ENCODE measurements at places on chromosomes 6 and 20.

DNA sequence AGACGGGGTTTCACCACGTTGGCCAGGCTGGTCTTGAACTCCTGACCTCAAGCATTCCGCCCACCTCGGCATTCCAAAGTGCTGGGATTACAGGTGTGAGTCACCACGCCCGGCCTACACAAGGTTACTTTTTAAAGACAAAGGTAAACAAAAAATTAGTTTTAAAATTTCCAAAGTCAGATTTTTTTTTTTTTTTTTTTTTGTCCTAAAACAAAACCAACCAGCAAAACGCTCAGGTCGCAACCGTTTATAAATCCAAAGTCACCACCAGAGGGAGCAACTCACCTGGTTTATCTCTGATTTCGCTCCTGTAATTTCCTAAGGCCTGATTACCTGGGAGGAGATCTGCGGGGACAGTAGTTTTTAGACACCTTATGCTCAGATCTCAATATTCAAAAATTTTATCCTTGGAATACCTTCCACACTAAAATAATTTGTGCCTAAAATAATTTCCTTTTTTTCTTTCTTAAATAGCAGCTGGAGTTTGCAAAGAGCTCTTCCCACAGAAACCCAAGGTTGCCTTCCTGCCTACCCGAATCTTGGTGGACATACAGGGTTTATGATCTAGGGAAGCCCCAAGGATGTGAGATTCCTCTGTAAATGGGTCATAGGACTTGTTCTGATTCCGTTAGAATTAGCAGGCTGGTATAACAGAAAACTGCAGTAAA lies 19.8 kb upstream of the TREM1 start:
- DNase-seq: peak; percentile 41

DNA sequence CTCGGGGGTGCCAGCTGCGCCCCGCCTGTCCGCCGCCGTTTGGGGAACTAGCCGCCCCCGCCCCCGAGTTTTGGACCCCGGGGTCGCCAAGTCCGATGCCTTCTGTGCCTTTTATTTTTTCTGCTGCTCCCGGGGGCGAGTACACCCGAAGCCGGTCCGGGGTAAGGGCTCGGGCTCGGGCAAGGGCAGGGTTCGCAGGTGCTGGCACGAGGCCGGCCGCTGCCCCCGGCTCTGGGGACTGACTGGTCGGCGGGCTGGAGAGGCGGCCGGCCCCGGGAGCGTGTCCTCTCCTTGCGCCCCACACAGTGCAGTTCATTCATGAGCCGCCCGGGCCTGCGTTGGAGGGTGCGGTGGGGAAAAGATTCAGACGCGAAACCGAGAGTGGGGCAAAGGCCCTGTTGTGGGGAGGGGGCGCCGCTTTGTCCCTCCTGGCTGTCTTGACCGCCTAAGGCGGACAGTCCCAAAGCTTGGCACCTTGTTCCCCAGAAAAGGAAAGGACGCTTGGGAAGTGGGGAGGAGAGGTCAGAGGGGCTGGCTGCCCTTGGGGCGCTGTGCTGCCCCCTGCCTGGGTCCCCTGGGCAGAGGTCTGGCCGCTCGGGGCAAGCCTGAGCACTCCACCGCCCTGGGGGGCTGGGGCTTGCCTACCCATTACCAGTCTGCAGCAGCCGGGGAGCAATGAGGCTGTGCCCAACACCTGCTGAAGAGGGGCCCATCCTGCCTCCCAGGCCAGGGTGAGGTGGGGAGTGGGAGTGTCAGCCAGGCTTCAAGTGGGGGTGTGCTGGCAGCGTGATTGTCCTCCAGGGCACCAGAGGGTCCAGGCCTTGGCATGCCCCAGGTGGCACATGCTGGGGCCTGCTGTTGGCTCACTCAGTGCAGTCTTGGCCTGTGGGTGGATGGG lies 915 bp downstream of the TMEM63B start:
- no peak for DNase-seq

GRCh38 chr6:13573669-13574110 lies 711 bp upstream of the SIRT5 start:
- DNase-seq: peak; percentile 5

DNA sequence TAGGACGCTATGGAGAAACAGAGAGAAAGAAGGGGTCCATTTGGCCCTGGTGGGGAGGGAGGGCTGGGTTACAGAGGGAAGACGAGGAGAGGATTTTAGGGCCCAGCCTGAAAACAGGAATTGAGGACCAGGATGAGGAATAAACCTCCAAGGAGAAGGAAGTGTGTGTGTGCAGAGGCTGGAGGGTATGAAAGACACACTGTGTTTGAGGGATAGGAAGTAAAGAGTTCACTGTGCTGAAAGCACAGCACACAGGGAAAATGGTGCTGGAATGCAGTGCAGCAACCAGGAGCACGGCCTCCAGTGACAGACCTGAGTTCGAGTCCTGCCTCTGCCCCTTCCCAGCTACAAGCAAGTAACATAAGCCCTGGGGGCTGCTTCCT lies 7.8 kb downstream of the MBOAT1 start:
- no peak for DNase-seq

DNA sequence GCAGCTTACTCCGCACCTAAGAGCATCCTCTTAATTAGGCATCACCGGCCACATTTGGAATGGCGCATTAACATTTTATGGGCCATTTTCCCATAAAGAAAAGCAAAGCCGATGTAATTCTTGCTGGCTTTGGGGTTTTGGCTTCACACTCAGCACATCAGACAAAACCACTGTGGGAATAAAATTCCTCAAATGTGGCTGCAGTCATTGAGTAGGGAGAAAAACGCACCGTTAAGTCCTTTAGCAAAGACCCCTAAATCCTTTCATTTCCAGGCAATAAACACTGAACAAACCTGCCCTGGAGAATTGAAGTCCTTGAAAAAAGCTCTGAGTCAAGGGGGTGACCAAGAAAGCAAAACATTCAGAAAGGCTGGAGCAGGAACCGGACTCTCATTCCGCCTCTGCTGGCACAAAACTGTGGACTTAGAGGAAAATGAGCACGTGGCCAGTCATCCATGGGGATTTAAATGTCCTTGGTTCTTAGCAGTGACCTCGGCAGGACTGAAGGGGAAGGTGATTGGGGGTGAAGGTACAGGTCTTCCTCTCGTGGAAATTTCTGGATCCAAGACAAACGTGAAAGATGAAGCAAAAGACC lies 102.9 kb downstream of the CDH4 start:
- DNase-seq: no peak

- no peak for DNase-seq
These were observed 754.6 kb downstream of the KIF16B start for GRCh38 chr20:15818651-15819071.

DNA sequence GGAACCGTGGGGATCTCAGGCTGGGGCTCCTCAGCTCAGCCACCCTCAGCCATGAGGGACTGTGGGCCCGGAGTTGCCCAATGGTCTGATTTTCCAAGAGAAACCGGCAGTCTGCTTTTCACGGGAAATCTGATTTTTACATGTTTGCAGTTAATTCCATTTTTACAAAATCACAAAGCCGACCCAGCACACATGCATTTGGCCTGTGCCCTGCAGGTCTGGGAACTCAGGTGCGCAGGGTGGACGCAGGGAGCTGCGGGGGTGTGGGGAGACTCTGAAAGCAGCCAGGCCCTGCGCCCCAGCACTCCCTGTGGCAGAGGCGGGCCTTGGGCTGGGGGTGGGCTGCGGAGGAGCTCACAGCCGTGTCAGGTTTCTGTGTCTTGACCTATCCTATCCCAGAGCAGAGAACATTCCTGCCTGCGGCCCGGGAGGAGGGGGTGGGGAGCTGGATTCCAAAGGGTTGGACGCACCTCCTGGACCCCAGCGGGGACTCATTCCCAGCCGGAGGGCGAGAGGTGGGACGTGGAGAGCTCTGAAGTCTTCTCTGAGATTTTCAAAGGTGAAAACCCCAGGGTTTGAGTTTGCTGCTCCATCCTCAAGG lies 60.6 kb downstream of the ADNP start:
- DNase-seq: no peak

- peak; percentile 71 for DNase-seq
These were observed 88.0 kb downstream of the FAM217A start for GRCh38 chr6:3990692-3991491.

GRCh38 chr6:36699348-36699747 lies 1.7 kb downstream of the RAB44 start:
- DNase-seq: no peak

DNA sequence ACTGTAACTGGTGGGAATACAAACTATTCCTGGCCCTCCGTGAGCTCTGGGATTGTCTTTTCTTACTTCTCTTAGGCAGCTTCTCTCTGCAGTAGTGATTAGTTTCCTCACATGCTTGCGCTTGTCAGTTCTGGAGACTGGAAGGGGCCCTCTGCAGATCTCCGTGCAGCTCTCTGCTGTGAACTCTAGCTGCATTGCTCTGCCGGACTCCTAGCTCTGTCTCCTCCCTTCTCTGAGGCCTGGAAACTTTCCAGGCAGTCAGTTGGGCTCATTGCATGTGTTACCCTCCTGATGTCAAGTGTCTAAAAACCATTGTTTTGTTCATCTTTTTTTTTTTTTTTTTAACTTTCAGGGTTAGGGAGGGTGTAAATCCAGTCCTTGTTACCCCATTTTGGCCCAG lies 102.3 kb downstream of the CTNNBL1 start:
- no peak for DNase-seq

- DNase-seq: no peak
These were observed 1.3 kb upstream of the RBBP8NL start for GRCh38 chr20:62428396-62429295.

DNA sequence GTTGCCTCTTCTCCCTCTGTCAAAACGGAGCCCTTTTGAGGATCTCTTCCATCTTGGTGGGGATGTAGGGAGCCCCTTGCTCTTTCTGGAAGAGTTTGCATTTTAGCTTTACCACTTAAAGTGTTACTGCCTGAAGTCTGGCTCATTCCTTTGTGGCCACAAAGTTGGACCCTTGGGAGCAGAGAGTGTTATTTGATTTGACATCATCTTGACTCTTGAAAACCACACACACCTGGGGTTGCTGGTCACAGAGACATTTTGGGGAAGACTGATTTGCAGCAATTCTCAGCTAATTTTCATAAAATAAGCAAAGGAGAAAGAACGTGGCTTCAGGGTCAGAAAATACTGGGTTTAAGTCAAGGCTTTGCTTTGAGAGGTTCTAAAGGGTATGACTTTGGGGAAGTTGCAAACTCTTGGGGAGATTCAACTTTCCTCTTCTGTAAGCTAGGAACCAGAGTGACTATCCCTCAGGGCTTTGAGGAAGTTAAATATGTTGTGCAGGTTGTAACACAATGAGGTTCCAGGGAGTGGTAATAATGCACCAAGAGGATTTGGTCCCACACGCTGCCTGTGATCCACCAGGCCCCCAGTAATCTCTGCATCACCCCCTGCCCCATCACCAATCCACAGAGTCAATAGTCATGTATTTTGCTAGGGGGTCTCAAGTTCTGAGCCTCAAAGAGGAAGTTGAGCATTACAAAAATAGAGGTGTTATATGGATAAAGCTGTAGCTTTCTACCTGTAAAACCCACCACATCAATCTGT lies 141.6 kb upstream of the SLC24A3 start:
- DNase-seq: no peak

DNA sequence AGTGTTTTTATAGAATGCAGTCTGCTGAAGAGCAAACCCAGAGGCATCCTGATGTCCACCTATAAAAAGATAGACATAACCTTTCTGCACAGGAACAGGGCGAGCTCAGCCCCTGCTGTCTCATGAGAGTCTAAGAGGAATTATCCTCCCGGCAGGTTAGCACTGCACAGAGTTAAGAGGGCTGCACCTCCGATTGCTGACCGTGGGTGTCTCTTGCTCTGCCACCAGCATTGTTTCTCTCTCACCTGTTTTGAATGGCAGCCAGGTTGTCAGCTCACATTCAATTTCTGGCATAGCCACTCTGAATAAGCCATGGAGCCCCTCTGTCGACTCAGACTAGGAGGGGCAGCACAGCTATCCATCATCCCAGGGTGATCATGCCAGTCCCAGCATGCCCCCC lies 211.2 kb downstream of the PHACTR1 start:
- DNase-seq: no peak

DNA sequence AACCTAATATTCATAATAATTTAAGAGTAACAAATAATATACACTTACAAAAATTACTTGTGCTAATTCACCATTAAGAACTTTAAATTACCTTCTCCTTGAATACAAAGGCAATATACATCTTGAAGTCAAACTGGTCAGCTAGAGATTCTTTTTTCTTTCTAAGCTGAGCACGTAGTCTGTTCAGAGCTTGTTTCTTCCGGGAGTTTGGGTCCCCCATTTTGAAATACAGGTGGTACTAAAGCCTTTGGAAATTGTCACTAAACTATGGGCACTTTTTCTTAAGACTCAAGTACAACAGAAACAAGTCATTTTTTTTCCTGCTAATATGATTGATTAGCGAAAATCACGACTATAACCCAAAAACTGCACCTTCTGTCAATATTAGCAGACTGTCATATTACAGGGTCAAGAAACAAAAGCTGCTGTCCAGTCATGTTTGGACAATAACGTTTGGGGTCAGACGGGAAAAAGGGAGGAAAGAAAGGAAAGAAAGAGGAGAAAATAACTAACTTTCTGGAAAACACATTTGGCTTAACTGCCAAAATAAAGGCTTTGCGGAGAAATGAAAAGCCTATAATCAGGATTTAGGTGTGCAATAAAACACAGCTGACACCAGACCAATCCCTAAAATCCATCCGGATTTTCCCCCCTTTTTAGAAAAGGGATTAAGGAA lies 367 bp downstream of the C6orf62 start:
- DNase-seq: no peak

DNA sequence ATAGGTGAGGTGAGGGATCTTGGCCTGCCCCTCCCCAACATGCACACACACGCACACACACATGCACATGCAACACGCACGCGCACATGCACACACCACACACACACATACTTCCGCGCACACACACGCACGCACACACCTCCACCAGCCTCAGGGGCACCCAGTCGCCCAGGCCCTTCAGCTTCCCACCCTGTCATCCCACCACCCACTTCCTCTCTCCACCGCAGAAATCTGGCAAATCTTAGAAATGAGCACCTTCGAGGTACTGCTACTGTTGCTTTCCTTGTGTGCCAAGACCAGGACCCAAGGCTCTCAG lies 1.2 kb downstream of the SPDEF start:
- no peak for DNase-seq

- DNase-seq: no peak
These were observed 137.9 kb upstream of the NEDD9 start for GRCh38 chr6:11370191-11371018.

DNA sequence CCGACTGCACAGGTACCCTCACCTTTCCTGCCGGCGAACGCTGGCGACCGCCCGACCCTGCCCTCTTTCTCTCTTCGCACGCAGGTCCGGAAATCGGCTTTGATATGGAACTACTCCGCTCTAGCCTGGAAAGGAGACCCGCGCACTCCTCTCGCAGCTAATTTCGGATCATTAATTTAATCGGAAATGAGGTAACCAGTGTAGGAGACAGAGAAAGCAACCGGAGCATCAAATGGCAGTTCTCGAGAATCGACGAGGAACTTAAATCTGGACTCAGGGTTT lies 949 bp upstream of the ATXN1 start:
- DNase-seq: no peak
